T-helper 1 cell (primary cell): ENCODE measurements at places on chromosomes 5 and 9.

- no peak for DNase-seq
Observed at GRCh38 chr5:2507611-2508010, 243.9 kb downstream of the IRX2 start.

GRCh38 chr5:104048231-104048630, 485.6 kb upstream of the NUDT12 start:
- DNase-seq: no peak

GRCh38 chr9:93898502-93899426, 56.4 kb downstream of the BARX1 start:
- no peak for DNase-seq

- no peak for DNase-seq
Observed at GRCh38 chr9:94157050-94157801, 73.0 kb downstream of the PTPDC1 start.

DNA sequence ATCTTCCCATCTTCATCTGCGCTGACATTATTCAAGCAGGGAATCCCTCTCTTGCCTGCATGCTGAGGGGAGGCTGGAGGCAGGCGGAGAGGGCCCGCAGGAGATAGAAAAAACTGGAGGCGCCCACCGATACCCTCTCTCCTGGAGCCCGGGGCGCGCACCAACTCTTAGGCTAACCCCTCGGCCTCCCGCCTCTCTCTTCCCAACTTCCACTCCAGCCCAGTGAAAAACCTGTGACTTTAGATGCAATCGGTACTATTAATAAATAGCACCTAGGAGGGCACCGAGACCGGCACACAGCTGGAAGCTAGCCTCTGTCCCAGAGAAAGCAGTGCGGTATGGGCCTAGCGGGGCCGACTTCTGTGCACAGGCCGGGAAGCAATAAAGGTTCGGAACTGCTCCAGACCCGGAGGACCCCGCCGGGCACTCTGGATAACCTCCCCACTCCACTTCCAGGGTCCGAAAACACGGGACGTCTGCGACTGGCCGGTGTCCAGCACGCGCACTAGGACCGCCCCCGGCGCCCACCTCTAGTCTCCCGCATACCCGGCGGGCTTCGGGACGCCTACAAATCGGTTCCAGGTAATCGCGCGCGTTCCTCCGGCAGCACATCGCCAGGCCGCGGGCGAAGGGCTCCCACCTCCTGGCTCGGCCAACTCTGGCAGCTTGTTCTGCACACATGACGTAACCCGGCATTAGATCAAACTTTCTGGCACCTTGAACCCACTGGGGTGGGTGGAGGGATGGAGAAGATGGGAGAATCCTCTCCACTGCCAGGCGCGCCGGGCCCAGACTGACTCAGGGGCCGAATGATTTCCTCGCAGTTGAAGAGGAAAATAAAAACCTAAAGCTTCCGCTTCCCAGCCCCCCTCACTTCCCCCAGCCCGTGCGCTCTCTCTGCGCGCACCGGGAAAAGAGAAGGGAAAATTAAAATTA, 1.4 kb downstream of the EFNA5 start:
- DNase-seq: no peak

GRCh38 chr5:159783726-159784247, 132.5 kb upstream of the ADRA1B start:
- DNase-seq: no peak

GRCh38 chr5:61098251-61098995, 63.8 kb downstream of the SMIM15 start:
- no peak for DNase-seq

- DNase-seq: no peak
Observed at GRCh38 chr5:44891116-44891515, 82.4 kb downstream of the MRPS30 start.

- no peak for DNase-seq
Observed at GRCh38 chr9:101034222-101034621, 5.7 kb downstream of the PLPPR1 start.

GRCh38 chr5:926417-927171, 33.9 kb downstream of the TRIP13 start:
- DNase-seq: no peak

DNA sequence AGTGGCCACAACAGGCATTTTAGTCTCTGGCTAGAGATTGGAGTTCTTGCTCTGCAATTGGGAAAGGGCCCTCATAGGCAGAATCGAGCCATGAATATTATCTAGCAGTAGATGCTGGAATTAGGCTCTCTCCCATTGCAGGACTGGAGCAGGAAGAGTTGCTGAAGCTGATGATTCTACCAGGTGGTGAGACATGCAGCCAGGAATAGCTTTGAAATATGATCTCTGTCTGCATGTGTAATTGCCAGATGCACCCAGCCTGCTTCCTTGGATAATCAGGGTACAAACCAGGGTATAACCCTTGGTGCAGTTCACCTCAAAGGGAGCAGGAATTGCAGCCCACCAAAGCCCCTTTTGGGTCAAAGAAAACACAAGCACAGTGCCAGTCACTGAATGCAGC, 211.4 kb upstream of the FTMT start:
- no peak for DNase-seq

DNA sequence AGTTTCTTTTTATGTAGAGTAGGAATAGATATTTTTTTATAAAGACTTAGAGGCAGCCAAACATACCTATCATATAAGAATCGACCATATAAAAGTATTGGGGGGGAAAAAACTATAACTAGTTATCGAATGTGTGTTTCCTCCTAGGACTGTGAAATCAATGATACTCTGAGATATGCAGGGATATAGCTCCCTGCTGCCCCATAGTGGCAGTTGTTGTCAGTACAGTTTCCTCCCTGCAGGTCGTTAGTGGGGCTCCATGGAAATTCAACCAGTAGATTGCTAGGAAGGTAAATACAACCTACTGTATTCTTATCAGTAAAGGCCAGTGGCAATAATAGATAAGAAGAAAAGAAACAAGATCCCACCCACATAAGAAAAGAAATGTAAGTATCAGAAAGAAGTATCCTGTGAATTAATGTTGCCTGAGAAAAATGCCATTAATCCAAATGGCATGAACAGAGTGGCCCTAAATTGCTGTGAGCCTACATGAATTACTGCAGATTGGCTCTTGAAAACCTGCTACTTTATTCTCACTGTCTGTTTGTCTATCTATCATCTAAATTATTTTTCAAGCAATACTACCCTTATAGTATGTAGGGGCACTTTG, 136.9 kb upstream of the FBN2 start:
- peak; percentile 15 for DNase-seq

DNA sequence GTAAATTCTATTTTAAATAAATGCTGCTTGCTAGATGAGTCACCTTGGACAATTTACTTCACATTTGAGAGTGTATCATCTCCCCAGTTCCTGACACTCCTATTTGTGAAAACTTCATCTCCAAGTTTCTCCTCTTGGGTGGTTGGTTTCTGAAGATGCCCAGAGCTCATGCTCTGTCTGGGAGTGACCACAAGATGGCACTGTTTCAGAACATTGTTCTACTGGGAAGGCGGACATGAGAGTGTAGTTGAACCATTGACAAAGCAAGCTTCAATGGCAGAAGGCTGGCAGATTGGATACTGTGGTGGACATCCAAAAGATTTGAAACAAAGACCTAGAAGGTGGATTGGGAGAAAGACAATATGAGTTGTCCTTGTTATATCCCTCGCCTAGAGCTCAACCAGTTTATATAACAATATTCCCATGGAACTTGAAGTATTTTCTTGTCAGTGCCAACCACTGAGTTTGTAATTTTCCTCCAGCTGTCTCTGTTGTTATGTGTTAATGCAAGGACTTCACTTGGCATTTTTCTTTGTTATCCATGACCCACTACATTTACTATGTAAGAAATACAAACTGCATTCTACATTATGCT, 234.3 kb upstream of the ANKH start:
- DNase-seq: no peak

DNA sequence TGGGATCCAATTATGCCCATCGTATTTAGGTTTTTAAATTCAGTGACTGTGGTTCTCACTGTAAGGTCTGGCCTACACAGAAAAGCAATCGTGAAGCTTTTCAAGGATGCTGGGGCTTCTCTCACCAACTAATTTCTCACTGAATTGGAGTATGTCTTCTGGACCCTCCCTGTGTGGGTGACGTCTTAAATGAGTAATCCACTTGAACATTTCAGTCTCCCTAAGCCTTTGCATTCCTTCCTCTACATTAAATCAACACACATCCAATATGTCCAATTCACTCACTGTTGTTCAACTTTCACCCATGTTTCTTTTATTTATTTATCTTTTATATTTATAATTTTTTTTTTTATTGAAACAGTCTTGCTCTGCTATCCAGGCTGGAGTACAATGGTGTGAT, 12.5 kb upstream of the BTF3 start:
- no peak for DNase-seq

GRCh38 chr5:95816341-95816740, 6.2 kb downstream of the GLRX start:
- no peak for DNase-seq

GRCh38 chr9:137150617-137151457, 11.9 kb downstream of the GRIN1 start:
- no peak for DNase-seq

DNA sequence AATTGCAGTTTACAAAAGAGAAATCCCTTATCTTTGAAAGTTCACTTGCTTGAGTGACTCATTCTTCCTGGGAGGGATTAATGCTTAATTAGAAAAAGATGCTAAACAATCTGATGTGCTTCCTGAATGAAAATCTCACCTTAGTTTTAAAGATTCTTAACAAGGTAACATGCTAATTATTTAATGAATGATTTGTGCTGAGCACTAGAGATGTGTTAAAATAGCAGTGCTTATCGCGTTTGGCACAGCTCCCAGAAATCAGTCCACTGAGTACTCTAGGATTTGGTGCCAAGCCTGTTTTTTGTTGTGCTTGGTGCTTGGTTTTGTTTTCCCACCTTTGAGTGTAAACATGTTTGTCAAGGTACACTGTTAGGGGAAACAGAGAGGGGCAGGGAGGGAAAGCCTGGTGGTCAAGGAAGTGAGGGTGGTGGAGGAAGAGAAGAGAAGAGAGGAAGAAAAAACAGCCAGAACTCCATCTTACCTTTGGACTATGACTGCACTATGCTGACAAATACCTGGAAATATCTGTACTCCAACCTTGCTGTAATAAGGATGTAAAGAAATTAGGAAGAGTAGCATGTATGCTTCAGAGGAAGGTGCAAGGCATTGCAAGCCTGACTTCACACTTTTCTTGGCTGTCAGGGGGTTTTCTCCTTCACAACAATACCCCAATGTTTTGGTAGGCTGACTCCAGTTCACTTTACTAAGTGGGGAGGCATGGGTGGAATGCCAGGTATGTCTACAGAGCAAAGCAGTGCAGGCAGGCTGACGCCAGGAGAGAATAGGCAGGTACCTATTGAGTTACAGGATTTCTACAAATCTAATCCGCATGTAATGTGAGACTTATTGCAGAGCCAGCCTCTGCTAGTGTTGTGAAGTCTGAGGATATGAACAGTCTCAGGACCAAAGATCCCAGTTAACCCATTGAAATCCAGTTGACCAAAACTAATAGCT, 157.2 kb upstream of the ISL1 start:
- DNase-seq: no peak

GRCh38 chr5:154493274-154493673, 15.2 kb upstream of the HAND1 start:
- no peak for DNase-seq

DNA sequence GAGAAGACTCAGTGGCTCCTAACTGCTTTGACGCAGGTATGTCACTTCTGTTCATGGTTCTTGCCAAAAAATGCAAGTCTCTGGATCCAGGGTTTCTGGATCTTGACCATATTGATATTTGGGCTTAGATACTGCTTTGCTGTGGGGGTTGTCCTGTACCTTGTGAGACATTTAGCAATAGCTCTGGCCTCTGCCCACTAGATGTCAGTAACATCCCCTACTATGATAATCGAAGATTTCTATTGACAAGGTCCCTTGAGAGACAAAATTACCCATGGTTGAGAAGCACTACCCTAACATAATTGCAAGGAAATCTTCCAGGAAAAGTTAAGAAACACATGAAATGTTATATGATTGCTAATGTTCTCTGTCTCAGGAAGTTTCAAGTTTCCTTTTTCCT, 285.4 kb downstream of the TMEM232 start:
- no peak for DNase-seq

DNA sequence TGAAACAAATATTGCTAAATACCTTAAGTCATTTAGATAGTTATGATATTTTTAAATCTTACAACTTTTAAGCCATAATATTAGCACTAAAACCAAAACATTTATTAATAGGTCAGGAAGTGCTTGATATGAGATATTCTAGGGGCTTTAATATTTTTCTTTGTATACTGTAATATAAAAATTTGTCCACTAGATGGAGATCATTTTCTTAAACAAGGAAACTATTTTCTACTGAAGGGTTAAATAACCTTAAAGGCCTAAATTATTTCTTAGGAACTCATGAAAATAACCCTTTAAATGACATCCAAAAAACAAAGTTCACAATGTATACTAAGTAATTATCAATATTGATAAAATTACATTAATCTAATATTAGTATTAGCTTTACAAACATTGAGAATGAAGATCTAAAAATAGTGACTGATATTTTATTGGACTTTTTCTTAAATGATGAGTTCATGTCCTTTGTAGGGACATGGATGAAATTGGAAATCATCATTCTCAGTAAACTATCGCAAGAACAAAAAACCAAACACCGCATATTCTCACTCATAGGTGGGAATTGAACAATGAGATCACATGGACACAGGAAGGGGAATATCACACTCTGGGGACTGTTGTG, 635.7 kb downstream of the RAB3C start:
- no peak for DNase-seq

DNA sequence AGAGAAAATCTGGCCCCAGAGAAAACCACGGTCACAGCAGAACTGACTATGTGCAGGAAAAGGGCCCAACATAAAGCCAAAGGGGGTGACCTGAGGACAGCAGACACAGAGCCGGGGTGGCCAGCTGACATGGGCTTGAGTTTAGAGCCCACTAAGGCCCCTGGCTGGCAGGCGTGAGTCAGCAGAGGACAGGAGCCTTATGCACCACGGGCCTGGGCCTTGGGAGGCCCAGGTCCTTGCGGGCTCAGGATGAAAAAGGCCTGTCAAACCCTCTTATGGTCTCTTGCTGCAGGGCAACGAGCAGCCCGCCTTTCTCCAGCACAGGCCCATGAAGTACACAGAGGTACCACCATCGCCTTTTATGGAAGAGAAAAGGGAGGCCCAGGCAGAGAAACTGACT, 19.7 kb downstream of the STK10 start:
- DNase-seq: no peak

DNA sequence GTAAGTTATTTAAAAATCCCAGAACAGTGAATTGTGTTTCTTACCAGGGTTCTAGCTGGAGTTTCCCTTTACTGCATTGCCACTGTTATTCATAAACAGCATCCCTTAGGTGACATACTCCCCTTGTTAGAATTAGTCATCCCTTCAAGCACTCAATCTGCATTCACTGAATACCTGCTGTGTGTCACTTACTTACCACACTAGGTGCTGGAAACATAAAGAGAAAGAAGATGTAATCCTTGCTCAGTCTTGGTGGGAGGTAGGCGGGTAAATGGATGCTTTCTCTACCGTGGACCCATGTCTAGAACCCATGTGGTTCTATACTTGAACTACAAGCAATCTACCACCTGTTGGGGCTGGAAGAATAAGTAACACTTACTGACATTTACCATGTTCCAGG, 371.6 kb downstream of the KDM4C start:
- DNase-seq: no peak
